ENCODE measurements at places on chromosomes 16 and 17. TPM values are rescaled to one million over a fixed set of nuclear protein-coding genes. Genes with fewer than 3 reads are reported as not detected.
A peak's percentile ranks its signal among the peaks of the same experiment; 100 is the strongest.

The MRPL28 gene
- 68.0 TPM for total RNA-seq

The CLDN9 gene
- total RNA-seq, result 0.17 TPM

The ALOX15 gene
- total RNA-seq, result 2.0 TPM

The SLC22A31 gene
- total RNA-seq, result 0.69 TPM

The CDC6 gene
- total RNA-seq, result 1.5 TPM

The HP gene
- total RNA-seq, result 3.1 TPM

The KRTAP3-2 gene
- total RNA-seq, result not detected

DNA sequence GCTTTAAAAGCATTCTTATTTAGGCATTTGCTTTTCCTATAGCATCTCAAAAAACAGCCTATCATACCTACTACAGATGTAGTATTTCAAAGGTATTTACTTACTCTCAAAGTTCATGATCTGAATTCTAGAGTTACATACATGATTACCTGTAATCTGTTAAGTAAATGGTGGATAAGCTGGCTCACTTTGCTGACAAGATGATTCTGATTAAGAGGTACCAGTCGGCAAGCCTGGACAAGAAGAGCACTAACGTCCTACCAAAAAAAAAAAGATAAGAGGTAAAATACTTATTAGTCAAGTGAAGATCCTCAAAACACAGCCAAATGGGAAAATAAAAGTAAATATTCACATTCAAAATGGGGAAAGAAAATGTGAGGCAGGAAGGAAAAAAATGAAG lies 2.7 kb downstream of the HEATR6 start:
- no peak for DNase-seq

DNA sequence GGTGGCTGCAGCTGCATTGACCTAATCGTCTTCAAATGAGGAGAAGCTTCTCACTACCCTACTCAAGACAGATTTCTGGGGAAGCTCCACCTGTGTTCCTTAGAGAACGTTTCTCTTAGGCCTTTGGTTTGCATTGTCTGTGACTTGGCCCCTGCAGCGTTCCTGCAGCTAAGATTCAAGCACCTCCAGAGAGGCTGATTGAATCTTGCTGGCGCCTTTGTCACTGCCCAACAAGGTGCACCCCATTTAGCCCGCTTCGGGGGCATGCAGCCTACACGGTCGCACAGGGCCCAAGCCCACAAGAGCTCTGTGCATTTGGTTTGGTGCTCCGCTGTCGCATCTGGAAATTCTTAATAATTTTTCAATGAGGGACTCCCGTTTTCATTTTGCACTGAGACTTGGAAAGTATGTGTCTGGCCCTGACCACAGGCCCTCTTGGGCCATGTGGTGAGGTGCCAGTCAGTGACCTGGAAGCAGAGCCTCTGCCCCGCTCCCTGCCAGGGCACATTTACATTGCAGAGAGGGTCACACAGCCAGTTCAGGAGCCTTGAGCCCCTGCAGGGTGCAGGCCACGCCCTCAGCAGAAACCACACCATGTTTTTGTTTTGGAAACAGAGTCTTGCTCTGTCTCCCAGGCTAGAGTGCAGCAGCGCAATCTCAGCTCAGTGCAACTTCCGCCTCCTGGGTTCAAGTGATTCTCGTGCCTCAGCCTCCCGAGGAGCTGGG lies 51.1 kb upstream of the CACNG5 start:
- DNase-seq, result no peak

GRCh38 chr16:1779234-1779701 lies 3.1 kb downstream of the SPSB3 start:
- peak; percentile 54 for DNase-seq

DNA sequence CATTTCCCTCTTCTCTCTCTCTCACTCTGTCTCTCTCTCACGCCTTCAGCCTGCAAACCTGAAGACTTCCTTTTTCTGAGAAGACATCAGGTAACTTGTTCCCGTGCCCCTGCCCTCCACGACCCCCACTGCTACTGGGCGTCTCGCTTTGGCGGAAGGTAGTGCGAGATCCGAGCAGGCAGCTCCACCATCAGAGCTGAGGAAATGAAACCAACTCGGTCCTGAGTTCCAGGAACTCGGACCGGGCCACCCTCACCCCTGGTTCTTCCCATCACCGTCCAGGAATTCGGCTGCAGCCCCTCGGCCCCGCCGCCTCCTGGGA lies 585 bp downstream of the MLKL start:
- no peak for DNase-seq

- no peak for DNase-seq
These were observed 19.1 kb upstream of the CACNG1 start for GRCh38 chr17:67025216-67025792.

GRCh38 chr17:63407741-63408330 lies 38.3 kb downstream of the CYB561 start:
- DNase-seq, result no peak

DNA sequence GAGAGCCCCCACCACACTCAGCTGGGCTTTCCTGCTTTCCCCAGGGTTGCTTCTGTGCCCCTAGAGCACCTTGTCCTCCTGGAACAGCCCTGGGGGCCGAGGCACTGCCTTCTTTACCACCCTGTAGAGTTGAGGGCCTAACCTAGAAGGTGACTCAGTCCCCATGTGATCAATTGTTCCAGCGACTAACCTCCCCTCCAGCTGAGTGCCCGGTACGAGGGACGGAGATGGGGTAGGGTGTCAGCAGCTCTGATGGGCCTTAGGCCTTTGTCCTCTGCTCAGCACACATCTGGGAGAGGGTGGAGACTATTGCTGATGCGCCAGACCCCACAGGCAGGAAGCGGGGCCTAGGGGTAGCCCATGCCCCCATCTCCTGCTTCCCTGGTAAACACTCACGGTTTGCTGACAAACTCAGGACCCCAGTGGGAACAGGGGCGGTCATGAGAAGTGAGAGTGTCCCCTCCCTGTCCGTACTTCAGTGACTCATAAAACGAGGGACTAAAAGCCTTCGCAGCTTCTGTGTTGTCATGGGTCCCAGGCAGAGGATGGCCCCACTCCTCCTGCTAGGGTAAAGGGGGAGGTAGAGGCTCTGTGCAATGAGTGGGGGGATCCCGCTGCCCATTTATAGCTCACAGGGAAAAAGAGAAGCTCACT lies 33.1 kb downstream of the NECAB2 start:
- DNase-seq, result no peak

GRCh38 chr17:42276359-42276608 lies at the start of gene STAT5B:
Gene STAT5B, minus strand, starts transcription at chr17:42276391. Its CDS starts 44,264 bp downstream, at chr17:42232127.
- peak; percentile 77 for DNase-seq

DNA sequence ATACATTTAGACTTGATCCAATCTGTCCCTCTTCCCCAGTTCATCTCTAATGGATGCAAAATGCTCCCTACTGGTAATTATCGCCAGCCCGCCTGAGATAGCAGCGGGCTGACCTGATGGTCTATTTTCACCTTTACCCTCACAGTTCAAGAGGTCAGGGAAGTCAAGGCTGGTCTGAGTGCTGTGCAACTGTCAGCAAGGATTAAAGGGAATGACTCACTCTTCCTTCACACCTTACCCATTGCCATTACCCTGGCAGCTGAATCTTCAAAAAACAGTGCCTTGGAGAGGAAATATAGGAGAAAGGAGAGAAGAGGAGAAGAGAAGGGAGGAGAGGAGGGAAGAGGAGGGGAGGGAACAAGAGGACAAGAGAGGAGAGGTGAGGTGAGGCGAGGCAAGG lies 36.3 kb downstream of the GRB7 start:
- DNase-seq, result no peak

DNA sequence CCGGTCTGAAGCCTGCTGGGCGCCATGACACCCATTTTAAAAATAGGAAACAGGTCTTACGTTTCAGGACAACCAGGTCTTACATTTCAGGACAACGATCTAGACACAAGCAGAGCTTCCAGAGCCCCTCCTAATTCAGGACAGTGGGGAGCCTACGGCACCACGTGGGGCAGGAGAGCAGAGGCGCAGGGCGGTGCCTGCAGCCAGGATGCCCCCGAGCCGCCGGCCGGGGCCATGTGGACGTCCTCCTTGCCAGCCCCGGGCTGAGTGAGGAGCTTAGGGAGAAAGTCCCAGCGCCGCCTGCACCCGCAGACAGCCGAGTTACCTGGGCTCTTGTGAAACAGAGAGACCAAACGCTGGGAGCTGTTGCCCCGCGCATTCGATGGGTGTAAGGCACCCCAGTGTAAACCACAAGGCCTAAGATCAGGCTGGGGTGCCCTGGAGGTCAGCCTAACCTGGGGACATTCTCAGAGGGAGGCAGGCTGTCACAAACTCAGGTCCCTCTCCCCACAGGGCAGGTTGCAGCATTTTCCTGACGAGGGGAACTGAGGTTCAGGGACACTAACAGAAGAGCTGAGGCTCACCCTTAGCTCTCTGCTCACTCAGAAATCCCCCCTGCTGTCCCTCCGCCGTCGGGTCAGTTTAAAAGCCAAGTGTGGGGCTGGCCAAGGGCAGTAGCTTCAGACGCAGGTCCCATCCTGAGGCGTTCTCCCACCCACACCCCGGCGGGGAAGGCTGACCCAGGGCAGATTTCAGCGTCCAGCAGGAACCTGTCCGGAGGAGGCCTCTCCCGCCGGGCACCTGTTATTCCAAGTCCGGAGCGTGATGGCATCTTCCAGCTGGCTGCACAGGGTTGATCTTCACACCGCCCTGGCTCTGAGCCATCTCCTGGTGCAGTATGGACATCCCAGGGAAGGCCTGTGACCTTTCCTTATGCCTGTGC lies 1.8 kb upstream of the NOTUM start:
- DNase-seq, result peak; percentile 41

DNA sequence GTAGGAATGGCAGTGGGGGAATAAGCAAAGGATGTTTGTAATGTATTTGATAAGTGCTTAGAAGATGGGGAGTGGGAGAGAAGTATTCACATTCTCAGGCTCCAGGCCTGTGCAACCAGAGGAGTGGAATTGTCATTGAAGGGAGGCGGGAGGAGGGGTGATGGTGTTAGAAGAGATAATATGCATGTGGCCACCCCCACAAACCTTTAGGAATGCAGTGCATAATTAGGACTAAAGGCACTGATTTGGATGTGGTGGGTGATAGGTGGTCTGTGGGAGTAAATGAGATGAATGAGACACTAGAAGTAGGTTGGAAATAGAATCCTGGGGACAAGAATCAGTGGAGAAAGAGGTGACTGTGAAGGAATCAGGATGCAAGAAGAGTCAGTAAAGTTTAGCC lies 27.1 kb downstream of the UTP18 start:
- DNase-seq, result no peak

GRCh38 chr17:29216856-29217255 lies 29.8 kb upstream of the CRYBA1 start:
- DNase-seq, result no peak

DNA sequence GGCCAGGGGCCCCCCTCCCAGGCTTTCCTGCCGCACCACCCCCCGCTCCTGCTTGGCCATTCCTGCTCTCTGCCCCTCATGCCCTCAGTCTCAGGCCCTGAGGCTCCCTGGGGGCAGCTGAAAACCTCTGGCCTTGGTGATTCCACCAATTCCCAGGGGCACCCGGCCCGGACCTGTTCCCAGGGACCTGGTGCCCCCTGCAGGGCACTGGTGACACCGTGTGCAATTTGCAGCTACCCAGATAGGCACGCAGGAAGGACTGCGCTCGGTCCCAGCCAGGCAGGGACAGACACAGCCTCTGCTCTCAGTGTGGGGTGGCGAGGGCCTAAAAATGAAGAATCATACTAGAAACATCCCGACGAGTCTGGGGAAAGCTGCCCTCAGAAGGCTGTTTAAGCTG lies 13.4 kb downstream of the WFDC1 start:
- DNase-seq, result peak; percentile 48

DNA sequence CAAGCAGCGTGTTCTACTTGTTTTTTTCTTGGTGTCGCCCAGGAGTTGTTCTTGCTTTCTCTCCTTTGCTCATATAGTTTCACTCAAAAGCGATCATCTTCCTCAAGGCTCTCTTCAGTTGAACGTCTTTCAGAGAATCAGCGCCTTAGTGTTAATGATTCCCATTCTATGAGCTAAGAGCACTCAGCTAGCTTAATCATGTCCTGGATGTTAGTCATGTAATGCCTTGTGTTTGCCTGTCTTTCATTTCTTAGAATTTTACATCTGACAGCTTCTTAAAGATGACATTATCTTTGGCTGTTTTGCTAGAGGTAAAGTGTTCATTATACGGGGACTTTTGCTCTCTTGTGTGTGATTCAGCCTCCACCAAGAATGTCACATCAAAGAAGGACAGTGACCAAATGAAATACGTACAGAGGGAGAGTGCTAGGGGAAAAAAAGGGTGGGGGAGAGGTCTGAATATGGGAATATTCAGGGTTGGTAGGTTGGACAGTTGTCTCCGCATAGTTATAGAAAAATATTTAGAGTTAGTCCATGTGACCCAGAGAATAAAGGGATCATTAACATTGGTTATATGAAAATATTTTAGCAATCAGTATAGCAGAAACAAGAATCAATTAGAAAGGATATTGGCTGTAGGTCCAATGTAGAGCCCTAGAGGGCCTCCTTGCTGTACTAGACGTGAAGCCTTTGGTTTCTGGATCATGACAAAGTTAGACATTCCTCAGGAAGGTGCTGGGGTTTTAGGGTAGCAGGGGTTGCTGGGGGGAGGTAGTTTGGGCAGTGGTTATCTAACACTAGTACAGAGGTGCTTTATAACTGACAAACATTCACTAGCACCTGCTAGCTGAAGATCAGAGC lies 31.9 kb upstream of the ANKFN1 start:
- no peak for DNase-seq

DNA sequence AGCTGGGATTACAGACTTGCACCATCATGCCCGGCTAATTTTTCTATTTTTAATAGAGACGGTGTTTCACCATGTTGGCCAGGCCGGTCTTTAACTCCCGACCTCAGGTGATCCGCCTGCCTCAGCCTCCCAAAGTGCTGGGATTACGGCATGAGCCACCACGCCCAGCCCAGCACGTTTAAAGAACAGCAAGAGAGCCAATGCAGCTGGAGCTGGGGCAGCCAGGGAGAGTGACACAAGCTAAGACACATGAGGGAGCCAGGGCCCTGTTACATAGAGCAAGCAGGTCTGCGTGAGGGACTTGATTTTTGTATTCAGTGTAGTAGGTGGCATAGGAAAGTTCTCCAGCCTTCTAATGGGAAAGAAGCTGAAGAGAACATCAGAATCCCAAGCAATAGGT lies 21.7 kb upstream of the GOSR2 start:
- DNase-seq, result no peak

Measured in right cardiac atrium (tissue), 5 donors.